ENCODE measurements at places on chromosomes 6 and 20. TPM values are rescaled to one million over a fixed set of nuclear protein-coding genes. Genes with fewer than 3 reads are reported as not detected.

GRCh38 chr6:169763308-169763707 is 11.9 kb downstream of the ERMARD start:
- no peak for DNase-seq

DNA sequence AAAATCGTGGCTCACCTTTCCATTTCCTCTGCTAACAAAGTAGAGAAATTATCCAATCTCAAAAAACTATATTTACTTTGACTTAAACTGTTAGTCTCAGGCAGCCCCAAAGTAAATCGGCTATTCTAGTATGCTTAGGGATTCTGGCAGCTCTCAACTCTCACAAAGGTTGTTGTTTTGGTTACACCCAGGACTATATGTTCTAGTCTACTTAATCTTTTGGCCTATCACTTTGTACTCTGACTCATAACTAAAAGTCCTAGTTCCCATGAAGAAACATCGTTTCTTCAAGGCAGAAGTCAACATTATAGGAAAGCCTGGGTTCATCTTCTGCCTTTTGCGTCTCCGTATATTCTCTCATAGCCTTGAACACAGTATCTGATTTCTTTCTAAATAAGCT is 42.3 kb downstream of the MYLK4 start:
- DNase-seq = no peak

- no peak for DNase-seq
Measured at GRCh38 chr6:91106083-91106482, 519.2 kb upstream of the MAP3K7 start.

Gene TCP1
- total RNA-seq = 251 TPM

- DNase-seq = no peak
Measured at GRCh38 chr6:108210556-108210955, 44.7 kb downstream of the NR2E1 start.

DNA sequence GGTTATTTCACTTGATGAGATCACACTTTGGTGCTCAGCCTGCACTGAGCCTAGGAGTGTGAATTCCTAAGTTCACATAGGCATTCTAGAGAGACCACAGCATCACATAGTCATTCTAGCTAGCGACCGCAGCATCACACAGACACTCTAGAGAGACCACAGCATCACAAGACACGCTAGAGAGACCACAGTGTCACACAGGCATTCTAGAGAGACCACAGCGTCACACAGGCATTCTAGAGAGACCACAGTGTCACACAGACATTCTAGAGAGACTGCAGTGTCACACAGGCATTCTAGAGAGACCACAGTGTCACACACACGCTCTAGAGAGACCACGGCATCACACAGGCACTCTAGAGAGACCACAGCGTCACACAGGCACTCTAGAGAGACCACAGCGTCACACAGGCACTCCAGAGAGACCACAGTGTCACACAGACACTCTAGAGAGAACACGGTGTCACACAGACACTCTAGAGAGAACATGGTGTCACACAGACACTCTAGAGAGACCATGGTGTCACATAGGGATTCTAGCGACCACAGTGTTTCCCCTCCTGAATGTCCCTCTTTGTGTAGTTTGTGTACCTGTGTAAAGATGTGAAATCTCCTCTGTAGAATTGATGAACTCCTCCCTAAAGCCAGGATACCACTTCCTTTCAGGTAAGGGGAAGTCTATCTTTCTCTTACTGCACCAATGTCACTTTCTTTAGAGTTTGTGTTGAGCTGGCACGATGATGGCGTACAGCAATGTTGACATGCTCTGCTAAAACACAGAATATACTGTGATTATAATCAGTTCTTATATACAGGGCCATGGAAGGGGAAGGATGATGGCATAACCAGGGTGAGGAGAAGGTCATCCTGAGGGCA is 169.4 kb downstream of the ZDHHC14 start:
- no peak for DNase-seq

Data from H4 (cell line).